ENCODE measurements at places on chromosomes 16 and 17.

- no peak for DNase-seq
Observed at GRCh38 chr17:49762151-49762941, 1.6 kb downstream of the FAM117A start.

GRCh38 chr16:47888142-47888541 lies 267.7 kb downstream of the ABCC12 start:
- DNase-seq = no peak

DNA sequence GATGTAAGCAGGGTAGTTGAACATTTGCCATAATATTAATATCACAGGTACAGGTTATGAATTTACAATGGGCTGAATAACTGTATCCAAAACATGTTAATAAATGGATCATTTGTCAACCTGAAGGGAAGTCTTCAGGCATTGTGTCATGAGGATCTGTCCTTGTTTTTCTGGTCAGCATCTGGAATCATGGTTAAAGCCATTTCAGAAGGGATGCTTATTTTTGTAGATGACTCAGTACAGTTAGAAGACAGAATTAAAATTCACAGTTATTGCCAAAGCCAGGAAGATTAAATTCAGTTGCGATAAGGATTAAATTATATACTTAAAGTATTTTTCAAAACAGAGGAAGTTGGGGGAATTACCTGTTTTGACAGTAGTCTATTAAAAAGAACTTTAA lies 8.0 kb downstream of the PSMD11 start:
- DNase-seq = no peak

DNA sequence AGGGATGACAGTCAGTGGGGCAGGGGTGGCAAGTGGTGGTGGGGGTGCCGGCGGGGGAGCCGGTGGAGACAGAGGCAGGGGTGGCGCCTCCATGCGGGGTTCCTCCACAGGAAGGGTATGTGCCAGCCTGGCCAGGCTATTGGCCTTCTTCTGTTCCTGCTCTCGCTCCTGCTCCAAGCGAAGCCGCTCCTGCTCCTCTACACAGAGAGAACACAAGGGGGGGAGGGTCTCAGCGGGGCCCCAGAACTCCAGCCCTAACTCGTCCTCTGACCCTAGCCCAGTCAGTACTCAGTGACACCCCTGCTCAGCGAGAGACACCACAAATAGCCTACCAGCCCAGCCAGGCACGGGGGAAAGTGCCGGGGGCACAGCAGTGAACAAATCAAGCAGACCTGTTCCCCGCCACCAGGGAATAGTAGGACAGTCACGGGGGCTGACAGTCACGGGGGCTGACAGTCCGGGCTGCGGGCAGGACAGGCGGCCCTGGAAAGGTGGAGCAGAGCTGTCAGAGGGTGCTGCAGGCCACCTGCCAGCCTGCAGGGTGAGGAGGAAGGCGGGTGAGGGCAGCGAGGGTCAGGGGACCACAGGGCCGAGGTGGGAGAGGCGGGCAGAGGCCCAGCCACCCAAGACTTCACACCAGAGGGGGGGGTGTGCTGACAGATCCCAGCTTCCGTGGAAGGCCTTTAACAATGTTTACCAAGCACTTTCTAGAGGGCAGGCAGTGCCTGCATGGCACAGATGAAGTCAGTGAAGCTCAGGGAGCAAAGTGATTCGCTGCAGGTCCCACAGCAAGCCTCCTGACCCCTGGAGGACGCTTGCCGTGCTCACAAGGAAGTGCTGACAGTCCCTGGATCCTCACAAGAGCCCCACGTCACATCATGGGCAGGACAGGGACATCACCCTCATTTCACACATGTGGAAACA lies 5.3 kb downstream of the MNT start:
- DNase-seq = no peak

DNA sequence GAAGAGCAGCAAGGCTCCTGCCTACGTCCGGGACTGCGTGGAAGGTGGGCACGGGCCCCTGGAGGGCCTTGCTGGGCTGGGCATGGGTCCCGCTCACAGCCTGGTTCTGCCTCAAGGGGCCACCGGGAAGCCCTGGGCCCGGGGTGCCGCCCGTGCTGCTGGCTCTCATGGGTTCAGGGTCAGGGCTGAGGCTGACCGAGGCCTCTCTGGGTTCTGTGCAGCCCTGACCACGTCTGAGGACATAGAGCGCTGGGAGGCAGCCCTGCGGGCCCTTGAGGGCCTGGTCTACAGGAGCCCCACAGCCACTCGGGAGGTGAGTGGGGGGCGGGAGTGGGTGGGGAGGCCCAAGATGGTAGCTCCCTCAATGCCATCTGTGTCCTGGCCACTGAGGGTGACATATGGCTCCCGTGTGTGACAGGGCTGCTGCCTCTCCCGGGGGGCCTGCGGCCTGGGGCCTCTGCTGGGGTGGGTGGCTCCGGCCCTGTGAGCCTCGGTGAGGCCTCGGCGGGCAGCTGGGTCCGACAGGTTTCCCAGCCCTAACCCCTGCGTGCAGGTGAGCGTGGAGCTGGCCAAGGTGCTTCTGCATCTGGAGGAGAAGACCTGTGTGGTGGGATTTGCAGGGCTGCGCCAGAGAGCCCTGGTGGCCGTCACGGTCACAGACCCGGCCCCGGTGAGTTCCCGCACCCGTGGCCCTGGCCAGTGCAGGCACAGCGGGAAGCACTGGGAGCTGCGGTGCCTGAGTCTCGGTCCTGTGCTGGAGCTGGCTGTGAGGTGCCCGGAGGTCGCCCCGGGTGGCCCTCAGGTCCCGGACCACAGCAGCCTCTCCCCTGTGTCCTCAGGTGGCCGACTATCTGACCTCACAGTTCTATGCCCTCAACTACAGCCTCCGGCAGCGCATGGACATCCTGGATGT lies 9.2 kb downstream of the TELO2 start:
- no peak for DNase-seq

GRCh38 chr16:88940862-88941817 lies 35.9 kb downstream of the CBFA2T3 start:
- no peak for DNase-seq

GRCh38 chr17:18008496-18009268 lies 30.3 kb downstream of the ATPAF2 start:
- DNase-seq = no peak

DNA sequence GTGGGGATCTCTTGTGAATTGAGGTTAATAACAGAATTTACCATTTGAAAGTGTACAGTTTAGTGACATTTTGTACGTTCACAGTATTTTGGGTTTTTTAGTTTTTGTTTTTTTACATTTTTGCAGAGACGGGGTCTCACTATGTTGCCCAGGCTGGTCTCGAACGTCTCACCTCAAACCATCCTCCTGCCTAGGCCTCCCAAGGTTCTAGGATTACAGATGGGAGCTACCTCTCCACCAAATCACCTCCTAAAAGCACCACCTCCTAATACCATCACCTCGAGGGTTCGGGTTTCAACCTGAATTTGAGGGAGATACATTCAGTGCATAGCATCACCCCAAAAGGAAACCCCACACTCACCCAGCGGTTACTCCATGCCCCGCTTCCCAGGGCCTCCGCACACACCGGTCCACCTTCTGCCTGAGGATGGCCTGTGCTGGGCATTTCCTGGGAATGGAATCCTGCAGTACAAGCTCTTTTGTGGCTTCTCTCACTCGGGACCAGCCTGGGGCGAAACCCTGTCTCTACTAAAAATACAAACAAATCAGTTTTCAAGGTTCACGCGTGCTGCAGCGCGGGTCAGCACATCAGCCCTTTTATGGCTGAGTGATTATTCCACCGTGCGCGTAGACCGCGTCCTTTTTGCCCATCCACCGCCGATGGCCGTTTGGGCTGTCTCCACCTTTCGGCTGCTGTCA lies 182.7 kb upstream of the CIBAR2 start:
- no peak for DNase-seq

DNA sequence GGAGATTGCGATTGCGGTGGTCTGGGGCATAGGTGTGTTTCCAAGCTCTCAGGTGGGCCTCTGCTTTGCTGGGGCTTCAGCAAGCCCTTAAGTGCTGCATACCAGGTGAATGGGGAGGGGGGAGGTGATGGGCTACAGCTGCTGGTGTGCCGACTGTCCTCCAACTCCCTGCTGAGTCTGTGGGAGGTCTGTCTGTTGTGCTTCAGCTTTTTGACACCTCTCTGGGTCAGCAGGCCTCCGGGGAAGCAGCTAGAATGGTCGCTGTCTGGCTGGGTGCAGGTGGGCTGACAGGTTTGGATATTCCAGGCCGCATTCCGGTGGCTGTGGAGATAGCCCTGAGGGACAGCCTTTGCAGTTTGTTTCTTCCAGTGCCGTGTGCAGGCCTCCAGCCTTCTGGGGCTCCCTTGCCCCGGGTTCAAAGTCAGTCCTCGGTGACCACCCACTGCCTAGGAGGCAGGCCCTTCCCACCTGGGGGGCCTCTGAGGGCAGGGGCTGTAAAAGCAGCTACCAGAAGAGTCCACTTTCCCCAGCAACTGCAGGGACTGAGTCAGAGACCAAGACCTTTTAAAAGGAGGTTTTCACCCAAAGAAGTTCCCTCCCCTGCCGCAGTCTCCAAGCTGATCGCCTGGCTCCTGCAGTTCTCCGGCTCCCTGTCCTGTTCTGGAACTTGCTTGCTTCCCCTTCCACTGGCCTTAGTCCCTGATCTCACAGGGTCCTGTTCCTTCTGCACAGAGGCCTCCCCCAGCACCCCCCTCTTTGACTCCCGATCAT lies 2.0 kb upstream of the TTYH2 start:
- DNase-seq = no peak

GRCh38 chr17:18955009-18955408 lies 3.0 kb downstream of the SLC5A10 start:
- DNase-seq = no peak

DNA sequence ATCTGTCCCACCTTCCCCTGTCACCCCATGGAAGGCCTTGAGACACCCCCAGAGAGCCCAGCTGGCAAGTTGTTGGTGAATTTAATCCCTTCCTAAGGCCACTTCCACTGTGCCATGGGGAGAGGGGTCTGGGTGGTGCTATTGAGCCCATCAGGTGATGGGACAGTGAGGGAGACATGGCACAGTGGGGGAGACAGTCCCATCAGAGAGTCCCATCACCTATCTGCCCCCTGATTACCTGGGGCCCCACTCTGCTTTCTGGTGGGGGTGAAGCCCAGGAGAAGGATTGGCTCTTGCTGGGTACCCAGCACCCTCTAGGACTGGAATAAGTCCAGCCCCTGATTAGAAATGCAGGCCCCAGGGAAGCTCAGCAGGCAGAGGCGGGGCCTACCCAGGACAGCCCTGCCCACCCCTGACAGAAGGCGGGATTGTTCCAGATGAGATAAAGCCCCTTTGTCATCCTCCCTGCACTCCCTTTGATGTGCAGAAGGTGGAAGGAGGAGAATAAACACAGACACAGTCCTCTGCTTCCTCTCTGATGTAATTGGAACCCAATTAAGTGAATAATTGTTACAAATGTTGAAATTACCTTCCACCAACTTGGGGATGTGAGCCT lies 18.9 kb downstream of the TMEM132E start:
- no peak for DNase-seq

Data from activated CD4-positive, alpha-beta T cell treated with anti-CD3 and anti-CD28 coated beads, Interleukin-2, amount 50 U/mL, for 1 hour (primary cell).